ENCODE measurements at places on chromosomes 13 and 19. TPM values are rescaled to one million over a fixed set of nuclear protein-coding genes. Genes with fewer than 3 reads are reported as not detected.

Gene TMEM86B
- 5.8 TPM for total RNA-seq

Gene ZNF578
- total RNA-seq: 0.86 TPM

Gene SIGLEC8
- total RNA-seq: not detected

Gene EID2
- 30.8 TPM for total RNA-seq

Gene MAG
- total RNA-seq: not detected

Gene BRSK1
- 50.0 TPM for total RNA-seq

Gene LGI4
- 15.9 TPM for total RNA-seq

Gene TMEM59L
- total RNA-seq: 6.4 TPM

- DNase-seq: no peak
Measured at GRCh38 chr13:77749344-77749880, 51.9 kb downstream of the SLAIN1 start.

- no peak for DNase-seq
Measured at GRCh38 chr13:102191951-102192502, 209.8 kb downstream of the FGF14 start.

GRCh38 chr19:54449701-54450069, 686 bp downstream of the LENG8 start:
- no peak for DNase-seq

GRCh38 chr13:50893211-50893852, 16.3 kb upstream of the RNASEH2B start:
- no peak for DNase-seq

- DNase-seq: no peak
Measured at GRCh38 chr13:84315527-84315926, 433.3 kb upstream of the SLITRK1 start.

- DNase-seq: no peak
Measured at GRCh38 chr19:43872547-43873336, 45.6 kb downstream of the ZNF283 start.

DNA sequence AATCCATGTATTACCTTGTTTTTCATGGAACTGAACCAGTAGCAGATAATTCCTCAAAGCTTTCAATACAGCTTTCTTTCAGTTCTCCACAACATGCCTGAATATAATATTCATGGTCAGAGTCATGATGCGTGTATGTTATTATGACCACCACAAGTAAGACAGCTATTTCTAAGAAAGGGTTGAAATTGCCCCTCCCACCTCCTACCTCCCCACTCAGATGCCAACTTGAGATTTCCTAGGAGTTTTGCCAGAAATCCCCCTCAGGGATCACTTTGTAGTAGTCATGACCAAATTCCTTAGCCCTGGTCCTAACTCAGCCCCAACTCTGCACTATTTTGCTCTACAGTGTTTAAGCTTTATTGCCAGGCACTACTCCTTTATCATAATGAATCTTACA, 69.9 kb upstream of the RAP2A start:
- DNase-seq: no peak

DNA sequence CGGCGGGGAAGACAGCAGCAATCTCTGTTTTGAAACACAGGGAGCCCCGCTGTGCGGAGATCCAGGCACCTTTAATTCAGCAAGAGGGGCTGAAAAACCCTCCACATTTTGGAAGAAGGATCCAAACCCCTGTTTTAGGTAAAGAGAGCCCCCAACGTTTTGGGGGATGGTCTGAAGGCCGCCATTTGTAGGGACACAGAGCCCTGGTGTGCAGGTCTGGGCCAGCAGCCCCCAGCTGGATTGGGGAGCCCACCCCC, 3.5 kb upstream of the HOOK2 start:
- DNase-seq: no peak

DNA sequence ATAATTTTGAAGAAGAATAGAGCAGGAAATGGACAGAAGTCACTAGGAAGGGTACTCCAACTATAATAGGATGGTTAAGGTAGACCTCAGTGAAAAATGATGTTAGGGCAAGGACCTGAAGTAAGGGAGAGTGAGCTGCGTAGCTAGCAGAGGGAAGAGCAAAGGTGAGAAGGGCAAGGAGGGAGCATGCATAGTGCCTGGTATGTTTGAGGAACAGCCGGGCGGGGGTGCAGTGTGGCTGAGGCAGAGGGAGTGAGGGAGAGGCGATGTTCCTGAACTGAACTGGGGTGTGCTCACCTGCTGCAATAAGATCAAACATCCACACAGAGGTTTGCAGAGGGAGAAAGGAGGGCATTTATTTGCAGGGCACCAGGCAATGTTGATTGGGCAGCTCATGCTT, 110.4 kb downstream of the DNAJC15 start:
- DNase-seq: no peak

DNA sequence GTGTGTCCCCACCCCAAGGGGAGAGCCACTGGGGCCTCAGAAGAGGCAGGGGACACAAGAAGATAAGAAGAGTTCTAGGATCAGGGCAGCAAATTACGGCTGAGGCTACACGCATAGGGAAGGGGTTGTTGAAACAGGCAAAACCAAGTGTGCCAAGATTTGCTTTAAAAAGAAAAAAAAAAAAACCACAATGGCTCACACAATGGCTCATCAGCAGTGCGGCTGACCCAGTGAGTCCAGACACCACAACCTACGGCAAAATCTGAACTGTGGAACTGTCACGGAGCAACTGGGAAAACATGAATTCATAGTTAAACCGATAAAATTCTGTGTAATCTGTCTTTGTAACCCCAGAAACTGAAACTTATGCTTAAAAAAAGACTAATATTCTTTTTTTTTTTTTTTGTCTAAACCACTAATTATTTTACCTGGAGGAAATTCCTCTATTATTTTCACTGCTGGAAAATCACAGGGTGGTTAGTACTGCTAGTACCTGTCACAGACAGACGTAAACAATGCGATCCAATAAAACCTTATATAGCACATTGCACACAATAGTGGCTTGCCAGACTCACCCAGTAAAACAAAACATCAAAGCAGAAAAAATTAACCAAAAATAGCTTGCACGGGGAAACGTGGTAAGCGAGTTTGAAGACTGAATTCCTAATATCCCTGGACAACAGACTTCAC, 325.4 kb upstream of the TSHZ3 start:
- no peak for DNase-seq

GRCh38 chr13:94598281-94598680, 2.3 kb upstream of the TGDS start:
- no peak for DNase-seq

GRCh38 chr13:111399334-111399733, 78.9 kb downstream of the TEX29 start:
- no peak for DNase-seq

GRCh38 chr19:48452289-48453190, 2.8 kb upstream of the KCNJ14 start:
- DNase-seq: no peak

DNA sequence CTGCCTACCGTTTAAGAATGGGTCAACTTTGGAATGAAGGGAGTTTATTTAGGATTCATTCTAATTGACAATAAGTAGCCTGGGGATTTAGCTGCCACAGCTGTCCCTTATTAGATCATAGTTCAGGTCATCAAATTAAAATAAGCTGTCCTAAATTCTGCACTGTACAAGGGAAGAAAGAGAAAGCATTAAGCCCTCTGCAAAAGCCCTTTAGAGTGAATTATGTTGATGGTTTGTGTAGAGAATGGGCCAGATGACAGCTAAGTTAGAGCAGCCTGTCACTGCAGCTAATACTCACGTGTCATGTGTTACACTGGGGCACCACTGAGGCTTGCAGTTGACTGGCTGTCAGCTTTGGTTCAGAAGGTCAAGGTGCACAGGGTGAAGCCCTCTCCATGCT, 737.1 kb upstream of the SLC10A2 start:
- no peak for DNase-seq

DNA sequence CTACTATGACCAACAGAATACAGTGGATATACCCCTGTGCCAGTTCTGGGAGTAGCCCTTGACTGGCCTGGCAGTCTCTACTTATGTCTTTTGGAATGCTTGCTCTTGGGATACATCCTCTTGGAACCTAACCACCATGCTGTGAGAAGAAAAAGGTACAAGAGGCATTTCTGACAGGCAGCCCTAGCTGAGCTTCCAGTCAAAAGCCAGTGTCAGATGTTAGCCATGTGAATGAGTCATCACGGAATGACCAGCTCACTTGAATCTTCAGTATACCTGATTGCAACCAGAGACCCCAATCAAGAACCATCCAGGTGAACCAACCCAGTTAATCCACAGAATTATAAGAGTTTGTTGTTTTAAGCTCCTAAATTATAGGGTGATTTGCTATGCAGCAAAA, 4.1 kb downstream of the CCDC169 start:
- no peak for DNase-seq

DNA sequence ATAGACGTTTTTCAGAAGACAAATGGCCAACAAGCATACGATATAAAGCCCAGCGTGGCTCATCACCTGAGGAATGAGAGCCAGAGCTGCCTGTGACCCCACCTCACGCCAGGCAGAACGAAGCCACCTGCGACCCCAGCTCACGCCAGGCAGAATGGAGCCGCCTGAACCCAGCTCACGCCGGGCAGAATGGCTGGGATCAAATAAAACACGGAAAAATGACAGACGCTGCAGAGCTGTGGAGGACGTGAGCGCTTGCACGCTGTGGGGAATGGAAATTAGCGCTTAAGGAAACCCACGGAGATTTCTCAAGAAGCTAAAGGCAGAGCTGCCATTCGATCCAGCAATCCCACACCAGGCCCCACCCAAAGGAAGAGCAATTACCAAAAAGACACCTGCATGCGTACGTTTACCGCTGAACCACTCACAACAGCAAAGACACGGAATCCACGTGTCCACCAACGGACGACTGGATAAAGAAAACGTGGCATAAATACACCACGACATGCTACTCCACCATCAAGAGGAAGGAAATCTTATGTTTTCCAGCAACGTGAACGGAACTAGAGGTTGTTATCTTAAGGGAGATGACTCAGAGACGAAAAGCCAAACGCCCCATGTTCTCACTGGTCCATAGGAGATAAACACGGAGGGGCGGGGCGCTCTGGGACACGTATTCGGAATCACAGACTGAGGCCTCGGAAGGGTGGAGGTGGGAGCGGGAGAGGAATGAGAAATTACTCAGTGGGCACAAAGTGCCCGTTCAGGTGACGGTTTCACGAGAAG, 30.7 kb upstream of the C13orf46 start:
- no peak for DNase-seq

DNA sequence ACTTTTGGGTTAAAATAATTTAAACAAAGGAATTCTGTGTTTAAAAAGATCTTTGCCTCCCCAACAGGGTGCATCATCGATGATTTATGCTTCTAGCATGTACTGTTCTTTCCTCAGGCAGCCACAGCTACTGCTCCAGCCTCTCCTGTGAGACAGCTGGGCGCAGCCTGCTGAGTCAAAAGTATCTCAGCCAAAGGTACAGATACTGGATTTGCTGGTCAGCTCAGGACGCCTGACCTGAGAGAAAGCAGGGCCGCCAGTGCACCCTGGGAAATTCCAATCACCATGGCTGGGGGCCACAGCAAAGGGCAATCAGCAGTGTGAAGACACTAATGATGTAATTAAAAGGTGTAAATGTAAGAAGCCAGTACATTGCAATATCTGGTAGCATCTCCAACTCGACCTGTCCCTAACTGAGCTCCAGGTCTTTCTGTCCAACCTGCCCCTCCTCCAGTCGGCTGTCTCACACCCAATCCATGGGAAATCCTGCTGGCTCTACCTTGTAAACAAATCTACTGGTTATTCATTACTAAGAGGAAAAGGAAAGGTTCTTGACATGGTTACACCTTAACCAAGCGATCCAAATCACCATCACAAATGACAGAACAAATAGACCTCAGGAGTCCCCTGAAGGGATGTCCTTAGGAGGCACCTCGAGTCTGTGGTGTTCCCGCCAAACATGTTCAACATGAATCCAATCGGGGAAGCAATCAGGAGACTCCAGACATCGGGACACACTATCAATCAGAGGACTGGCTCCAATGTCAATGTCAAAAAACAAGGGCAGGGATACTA, 7.3 kb downstream of the OPA3 start:
- DNase-seq: no peak

DNA sequence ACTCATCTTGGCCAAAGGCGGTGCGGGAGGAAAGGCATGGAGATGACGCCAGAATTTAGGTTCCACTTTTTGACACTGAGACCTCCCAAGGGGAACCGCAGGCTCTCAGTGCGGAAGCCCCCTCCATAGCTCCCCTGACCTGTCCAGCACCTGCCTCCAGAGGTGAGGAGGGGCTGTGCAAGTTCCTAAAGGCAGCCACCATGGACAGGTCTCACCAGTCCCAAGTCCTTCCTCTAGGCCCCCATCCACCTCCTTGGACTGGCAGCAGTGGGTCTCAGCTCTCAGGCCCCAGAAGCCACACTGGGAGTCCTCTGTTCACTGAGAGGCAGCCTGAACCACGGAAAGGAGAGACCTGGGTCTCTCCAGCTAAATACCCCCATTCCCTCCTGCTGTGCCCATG, 31.6 kb upstream of the TSHZ3 start:
- DNase-seq: no peak

GRCh38 chr19:10112037-10112761, 706 bp downstream of the P2RY11 start:
- DNase-seq: no peak

DNA sequence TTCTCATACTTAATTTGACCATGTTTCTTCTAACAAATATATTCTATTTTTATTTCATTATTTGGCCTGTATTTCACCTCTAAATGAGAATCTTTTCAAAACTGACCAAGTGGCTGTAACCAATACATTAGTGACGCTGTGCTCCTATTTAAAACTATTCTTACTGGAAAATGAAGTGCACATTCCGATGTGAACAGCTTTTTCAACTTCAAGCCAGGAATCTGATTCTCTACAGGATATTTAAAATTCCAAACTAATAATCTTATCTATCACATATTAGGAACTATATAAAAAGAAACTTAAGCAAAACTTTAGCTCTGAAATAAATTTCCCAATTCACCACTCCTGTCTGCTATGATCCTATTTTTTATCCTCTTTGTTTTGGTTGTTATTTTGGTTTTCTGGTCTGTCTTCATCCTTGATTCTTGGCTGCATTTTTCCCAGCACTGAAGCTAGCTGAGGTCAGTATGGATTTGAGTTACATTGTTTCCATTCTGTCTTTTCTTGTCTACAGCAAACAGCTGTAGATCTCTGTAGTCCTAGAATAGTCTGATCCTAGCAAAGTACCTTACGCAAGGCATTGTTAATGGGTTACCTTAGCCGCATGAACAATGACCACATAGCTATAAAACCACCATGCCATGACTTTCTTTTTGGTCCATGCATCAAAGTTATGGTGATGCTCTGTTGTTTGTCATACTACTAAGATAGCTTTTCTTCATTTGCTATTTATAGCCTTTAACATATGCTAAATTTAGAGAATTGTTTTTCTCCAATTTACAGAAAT, 748.6 kb upstream of the SPRY2 start:
- DNase-seq: no peak
